ENCODE measurements at places on chromosomes 13 and 19.

DNA sequence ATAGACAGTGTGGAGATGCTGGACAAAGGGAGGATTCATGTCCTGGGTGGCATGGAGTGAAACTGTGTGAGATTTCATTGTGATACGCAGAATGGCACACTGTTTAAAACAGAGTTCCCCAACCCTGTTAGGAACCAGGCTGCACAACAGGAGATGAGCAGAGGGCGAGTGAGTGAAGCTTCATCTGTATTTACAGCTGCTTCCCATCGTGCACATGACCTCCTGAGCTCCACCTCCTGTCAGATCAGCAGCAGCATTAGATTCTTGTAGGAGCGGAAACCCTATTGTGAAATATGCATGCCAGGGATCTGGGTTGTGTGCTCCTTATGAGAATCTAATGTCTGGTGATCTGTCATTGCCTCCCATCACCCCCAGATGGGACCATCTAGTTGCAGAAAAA lies 72.5 kb downstream of the RAP2A start:
- DNase-seq = no peak

DNA sequence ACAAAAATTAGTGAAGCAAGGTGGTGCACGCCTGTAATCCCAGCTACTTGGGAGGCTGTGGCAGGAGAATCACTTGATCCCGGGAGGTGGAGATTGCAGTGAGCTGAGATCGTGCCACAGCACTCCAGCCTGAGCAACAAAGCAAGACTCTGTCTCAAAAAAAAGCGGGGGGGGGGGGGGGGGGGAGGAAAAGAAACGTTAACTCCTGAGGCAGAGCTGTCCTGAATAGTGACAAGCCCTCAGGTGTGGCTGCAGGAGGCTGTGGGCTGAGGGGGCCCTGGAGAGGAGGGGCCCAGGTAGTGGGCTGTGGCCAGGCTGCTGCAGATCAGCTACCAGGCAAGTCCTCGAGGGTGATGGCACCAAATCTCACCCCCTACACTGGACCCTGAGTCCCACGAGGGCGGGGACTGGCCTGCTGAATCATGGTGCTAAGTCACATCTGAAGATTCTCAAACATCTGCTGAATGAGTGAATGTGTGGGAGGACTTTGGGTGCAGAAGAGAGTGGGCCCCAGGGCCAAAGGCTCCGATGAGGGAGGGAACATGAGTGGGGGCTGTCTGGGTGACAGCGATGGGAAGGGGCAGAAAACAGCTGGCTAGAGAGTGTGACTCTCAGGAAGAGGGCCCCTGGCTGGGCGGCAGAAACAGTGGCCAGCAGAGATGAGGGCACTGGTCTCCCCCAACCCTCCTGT lies 24.6 kb upstream of the ATP1A3 start:
- DNase-seq = no peak

DNA sequence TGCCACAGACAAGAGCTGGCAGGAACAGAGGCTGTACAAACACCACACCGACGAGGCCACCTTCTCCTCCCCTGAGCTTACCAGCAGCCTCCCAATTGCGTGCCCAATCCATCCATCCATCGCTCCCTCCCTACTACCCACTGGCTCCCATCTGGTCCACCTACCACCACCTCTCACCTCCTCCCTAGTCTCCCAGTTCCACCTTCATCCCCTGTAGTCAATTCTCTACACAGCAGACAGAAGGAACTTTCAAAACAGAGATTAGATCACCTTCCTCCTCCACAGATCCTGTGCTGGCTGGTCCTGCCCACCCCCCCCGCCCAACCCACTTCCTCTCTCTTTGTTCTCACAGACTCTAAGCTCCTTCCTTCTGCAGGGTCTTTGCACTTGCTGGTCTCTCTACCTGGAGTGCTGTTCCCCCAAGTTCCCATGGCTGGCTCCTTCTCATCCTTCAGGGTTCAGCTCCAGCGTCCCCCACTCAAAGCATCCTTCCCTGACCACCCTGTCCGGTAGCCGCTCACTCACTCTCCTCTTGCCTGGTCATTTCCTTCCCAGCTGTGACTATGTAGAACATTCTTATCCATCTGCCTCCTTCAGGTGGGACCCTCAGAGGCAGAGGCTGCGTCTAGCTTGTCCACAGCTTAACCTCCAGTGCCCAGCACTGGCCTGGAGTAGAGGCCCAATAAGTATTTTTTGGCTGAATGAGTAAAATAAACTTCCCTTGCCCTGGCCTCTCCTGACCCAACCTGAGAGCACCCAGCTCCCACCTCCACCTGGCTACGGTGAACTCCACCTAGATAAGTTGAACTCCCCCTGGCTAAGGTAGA lies 23.0 kb downstream of the PIN1 start:
- DNase-seq = no peak

GRCh38 chr13:32264407-32264806 lies 50.8 kb downstream of the ZAR1L start:
- no peak for DNase-seq

DNA sequence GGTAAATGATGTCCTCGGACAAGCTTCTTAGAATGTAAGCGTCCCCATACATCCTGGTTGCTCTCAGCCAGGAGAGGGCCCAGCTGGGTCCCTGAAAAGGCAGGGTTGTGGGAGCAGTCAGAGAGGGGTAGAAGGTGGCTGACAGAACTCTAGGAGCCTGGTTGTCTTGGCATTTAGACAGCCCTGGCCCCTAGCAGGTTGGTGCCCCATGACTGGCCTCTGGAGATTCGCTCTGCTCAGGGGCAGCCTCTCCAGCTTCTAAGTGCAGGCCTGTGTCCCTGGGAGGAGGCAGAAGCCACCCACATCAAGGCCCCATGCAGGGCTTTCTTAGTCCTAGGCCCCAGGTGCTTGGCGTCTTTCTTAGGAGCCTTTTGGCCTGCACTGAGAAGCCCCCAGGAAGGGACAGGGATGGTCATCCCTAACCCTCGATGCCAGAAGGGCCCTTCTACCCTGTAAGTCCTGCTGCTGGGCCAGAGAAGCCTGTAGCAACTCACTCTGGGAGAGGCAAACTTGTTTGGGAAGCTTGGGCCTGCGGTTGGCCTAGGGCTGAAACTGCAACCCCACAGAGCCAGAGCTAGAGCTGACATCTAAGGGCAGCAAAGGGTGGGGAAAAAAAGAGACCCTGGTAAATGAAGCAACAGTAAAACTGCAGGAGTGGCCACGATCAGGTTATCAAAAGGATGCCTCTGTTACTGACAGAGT lies 2.8 kb upstream of the CDX2 start:
- DNase-seq = no peak

DNA sequence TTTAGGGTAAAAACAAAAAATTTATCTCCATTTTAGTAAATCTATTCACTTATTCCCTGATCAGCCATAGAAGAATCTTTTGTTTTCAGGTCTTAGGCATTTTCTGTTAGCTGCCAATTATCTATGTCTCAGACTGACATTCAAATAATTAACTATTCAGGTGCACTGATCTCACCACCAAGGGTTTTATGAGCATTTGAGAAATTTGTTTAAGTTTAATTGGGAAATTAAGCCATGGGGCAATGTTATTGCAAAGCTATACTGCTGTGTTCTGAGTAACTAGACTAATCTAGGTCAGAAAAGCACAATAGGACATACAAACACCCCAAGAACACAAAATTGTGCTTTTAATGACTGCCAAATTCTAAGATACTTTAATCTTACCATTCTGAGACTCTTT lies 210.7 kb upstream of the EDNRB start:
- no peak for DNase-seq

DNA sequence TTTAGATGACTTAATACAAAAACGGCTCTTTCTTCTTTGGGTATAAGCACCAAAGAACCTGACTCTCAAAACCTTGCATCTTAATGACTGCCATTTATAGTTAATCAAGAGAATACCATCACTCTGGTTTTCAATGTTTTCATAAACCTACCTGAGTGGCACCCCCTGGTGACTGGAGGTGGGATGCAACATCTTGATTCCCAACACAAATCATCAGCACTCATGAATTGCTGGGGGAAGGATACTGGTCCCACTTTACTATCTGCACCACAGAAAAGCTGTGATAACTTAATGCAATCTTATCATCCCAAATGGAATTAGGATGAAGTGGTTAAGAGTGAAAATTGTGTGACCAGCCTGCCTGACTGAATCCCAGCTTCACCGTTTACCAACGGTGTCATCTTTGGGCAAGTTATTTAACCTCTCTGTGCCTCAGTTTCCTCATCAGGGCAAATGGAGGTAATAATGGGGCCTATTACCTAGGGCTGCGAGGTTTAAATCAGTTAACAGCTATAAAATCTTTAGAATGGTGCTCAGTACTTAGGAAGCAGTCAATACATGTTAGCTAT lies 366.4 kb downstream of the KLF12 start:
- DNase-seq = peak; percentile 21
